Activated CD4-positive, alpha-beta memory T cell treated with anti-CD3 and anti-CD28 coated beads for 36 hours (primary cell): ENCODE measurements at places on chromosomes 5 and 9. TPM values are rescaled to one million over a fixed set of nuclear protein-coding genes. Genes with fewer than 3 reads are reported as not detected.
A peak's percentile ranks its signal among the peaks of the same experiment; 100 is the strongest.

DNA sequence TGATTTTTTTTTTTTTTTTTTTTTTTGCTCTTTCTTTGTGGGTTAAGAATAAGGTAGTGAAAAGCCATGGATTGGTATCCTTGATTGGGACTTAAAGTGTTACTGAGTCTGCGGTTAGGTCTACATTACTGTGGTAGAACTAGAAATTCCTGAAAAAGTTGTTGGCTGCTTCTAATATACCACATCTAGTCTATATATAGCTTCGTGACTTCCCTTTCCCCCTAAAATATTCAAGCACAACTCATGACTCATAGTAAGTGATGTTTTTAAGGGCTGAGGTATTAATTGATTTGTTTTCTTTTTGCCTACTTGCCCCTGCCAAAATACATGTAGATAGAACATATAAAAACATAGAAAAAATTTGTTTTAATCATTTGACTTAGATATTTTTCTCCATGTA lies 247.6 kb downstream of the TMEM232 start:
- no peaks in the 10 kb centered on the region for H3K36me3 ChIP-seq
- no peaks in the 10 kb centered on the region for H3K4me1 ChIP-seq
- H3K4me3 ChIP-seq: no peak overlapping the region
- DNase-seq: no peak

The ZNF454 gene
- total RNA-seq: not detected

DNA sequence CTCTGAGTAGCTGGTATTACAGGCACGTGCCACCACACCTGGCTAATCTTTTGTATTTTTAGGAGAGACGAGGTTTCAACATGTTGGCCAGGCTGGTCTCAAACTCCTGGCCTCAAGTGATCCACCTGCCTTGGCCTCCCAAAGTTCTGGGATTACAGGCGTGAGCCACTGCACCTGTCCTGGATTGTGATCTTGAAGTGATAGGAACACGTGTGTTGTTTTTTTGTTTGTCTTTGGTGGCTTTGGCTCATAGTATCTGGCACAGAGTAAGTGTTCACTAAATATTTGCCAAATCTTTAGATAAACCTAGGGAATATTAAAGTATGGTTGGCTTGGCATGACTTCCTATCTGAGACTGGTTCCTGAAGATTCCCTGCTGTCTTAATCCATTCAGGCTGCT lies 172.7 kb downstream of the ARHGAP26 start:
- H3K4me3 ChIP-seq: no peak overlapping the region
- H3K27me3 ChIP-seq: no peaks in the 10 kb centered on the region
- H3K4me1 ChIP-seq: peaks cover 4% of the 10 kb centered on the region

DNA sequence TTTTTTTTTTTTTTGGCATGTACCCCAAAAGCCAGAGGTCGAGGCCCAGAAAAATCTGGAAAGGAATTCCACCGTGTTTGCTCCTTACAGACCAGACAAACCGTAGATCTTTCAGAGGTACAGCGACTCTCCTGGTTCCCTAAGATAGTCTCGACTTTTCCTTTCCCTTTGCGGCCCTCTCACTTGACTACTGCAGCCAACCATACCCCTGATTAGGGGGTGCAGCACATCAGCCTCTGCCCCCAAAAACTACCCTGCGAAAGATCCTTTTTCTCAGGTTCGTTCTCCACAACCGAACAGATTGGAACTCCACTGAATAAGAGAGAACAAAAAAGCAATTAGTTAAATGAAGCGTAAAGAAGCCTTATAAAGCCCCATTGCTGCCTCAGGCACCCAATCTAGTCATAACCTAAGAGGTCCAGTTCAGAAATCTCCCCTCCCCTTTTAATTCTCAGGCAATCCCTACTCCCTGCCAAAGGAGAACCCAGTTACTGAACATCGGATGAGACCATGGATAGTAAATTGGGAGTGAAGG lies 379 bp upstream of the TICAM2 start:
- H3K36me3 ChIP-seq: peaks cover 15% of the 10 kb centered on the region
- H3K27ac ChIP-seq: peak overlapping the region; percentile 18
- no peaks in the 10 kb centered on the region for H3K27me3 ChIP-seq
- peaks cover 25% of the 10 kb centered on the region for H3K4me1 ChIP-seq
- DNase-seq: no peak

GRCh38 chr9:137351781-137352501 lies 49.9 kb upstream of the NRARP start:
- no peak overlapping the region for H3K4me3 ChIP-seq
- no peaks in the 10 kb centered on the region for H3K4me1 ChIP-seq
- H3K27ac ChIP-seq: no peak overlapping the region
- no peaks in the 10 kb centered on the region for H3K27me3 ChIP-seq
- no peak for DNase-seq
- H3K36me3 ChIP-seq: peaks cover 2% of the 10 kb centered on the region

The DMXL1 gene
- 24.2 TPM for total RNA-seq

- no peak overlapping the region for H3K4me3 ChIP-seq
- H3K27me3 ChIP-seq: no peaks in the 10 kb centered on the region
- H3K27ac ChIP-seq: no peak overlapping the region
- peaks cover 3% of the 10 kb centered on the region for H3K4me1 ChIP-seq
Observed at GRCh38 chr5:81948349-81948748, 23.5 kb upstream of the ATG10 start.
